ENCODE measurements at places on chromosomes 5 and 9.

- no peak for DNase-seq
- H3K27ac ChIP-seq = no peak overlapping the region
- H3K4me3 ChIP-seq = no peak overlapping the region
- no peaks in the 10 kb centered on the region for H3K36me3 ChIP-seq
- H3K4me1 ChIP-seq = peaks cover 10% of the 10 kb centered on the region
These were observed 91.4 kb upstream of the RAI14 start for GRCh38 chr5:34564710-34565235.

DNA sequence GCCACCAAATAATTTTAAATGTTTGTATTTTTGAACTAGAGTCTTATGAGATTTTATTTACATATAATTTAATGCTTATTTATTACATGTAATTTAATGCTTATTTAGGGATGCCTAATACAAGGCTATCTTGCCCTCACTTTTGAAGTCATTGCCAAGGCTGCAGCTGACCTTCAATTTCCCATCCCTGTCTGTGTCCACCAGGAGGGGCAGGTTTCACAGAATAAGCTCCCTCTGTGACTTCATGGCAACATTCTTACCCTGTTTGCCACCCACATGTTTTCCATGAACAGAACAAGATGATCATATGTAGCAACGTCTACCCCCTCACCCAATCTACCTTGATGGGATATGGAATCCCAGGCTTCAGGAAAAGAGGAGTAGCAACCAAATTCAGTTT, 27.0 kb downstream of the C5 start:
- no peak for DNase-seq
- no peak overlapping the region for H3K4me3 ChIP-seq
- H3K36me3 ChIP-seq = no peaks in the 10 kb centered on the region
- H3K27me3 ChIP-seq = no peaks in the 10 kb centered on the region
- H3K27ac ChIP-seq = no peak overlapping the region

- no peak overlapping the region for H3K4me3 ChIP-seq
- no peak for DNase-seq
- no peaks in the 10 kb centered on the region for H3K4me1 ChIP-seq
- H3K36me3 ChIP-seq = no peaks in the 10 kb centered on the region
These were observed 68.9 kb downstream of the ADAMTS6 start for GRCh38 chr5:65412842-65413241.

DNA sequence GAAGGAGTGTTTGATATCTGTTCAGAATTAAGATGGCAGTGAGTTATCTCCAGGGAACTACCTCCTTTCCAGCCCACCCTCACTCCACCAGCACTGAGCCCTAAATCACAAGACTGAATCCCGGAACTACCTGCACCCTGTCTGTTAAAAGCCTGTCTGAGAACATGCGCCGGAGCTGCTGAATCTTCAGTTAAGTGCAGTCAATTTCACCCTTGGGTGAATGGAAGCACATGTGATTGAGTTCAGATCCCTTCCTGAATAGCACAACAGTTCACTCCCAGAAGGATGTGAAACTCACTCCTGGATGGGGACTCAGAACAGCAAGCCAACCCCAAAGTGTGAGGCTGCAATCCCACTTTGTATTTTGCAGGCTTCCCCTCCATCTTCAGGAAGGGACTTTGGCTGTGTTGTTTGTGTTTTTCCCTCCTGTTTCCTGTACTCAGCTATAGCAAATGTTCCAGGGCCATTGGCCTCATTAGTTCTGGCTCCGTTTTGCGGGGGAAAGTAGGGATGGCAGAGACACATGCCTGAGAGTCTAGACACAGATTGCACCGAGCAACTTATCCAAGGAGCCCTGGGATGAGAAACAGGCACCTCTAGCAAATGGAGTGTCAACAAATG, 43.4 kb downstream of the DPYSL3 start:
- H3K27me3 ChIP-seq = no peaks in the 10 kb centered on the region
- no peak overlapping the region for H3K27ac ChIP-seq
- H3K4me3 ChIP-seq = no peak overlapping the region
- DNase-seq = no peak

DNA sequence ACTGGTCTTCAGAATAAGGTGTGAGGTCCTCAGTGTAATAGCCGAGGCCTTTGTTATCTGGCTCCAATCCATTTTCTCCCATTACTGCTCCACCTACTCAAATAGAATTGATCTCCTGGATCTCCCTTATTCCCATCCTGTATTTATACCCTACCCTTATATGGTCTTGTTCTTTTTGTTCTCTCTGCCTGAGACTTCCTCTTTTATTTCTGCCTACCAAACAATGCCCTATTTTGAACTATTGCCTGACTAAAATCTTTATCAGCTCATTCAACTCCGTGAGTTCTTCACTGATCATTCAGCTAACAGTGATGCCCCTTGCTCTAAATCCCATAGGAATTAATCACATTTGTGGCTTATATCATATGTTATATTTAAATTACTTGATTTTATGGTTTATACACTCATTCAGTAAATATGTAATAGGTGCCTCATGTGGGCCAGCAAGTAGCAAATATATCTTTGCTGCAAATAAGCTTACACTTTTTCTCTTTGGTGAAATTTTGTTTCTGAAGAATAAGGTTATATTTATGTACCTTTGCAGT, 417.5 kb upstream of the MEF2C start:
- DNase-seq = no peak
- no peaks in the 10 kb centered on the region for H3K27me3 ChIP-seq
- H3K36me3 ChIP-seq = no peaks in the 10 kb centered on the region
- no peaks in the 10 kb centered on the region for H3K4me1 ChIP-seq
- no peak overlapping the region for H3K4me3 ChIP-seq
- H3K27ac ChIP-seq = no peak overlapping the region

DNA sequence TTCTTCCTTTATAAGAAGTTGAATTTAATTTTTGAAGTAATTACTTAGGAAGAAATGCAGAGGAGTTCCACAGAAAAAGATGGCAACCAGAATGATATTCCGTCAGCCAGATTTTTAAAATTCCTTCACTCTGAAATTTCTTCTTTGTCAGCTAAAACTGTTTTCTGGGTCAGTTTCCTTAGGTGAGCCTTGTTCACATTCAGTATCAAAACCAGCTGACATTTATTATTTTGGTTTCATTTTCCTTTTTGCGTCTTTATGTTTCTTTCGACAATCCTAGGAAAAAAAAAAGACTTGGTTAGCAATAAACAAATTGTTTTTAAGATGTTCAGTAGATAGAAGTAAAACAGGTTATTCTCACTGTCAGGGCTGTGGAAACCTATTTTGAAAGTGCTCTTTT, 4.1 kb upstream of the IARS1 start:
- no peaks in the 10 kb centered on the region for H3K36me3 ChIP-seq
- peaks cover 5% of the 10 kb centered on the region for H3K4me1 ChIP-seq
- H3K27me3 ChIP-seq = no peaks in the 10 kb centered on the region
- H3K27ac ChIP-seq = no peak overlapping the region

DNA sequence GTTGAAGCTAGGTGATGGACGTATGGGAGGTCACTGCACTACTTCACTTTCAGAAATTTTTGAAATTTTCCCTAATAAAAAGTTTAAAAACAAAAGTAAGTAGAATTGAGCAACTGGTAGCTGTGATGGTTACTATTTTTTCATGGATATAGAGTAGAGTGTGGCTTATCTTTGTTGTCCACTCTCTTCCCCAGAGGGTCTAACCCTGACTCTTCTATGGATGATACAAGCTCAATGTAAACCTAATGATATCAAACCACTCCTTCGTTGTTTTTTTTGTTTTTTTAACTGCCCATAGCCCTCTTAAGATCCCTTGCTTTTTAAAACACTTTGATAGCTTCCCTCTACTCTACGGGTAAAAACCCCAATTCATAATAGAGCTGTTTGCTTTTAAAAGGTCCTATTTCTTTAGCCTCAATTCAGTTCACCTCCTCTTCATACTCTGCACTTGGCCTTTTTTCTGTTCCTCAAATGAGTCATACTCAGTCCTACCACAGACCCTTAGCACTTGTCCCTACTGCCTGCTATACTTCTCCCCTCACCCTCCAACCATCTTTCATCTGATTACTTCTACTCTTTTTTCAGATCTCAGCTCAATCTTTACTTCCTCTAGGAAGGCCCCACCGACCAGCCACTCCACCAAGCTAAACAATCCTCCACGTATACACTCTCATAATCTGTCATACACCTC, 2.6 kb downstream of the HDAC3 start:
- H3K27me3 ChIP-seq = no peaks in the 10 kb centered on the region
- no peak overlapping the region for H3K27ac ChIP-seq
- peaks cover 8% of the 10 kb centered on the region for H3K4me1 ChIP-seq
- H3K36me3 ChIP-seq = peaks cover 4% of the 10 kb centered on the region
- DNase-seq = no peak

GRCh38 chr9:19895006-19895405, 106.2 kb upstream of the SLC24A2 start:
- peaks cover 3% of the 10 kb centered on the region for H3K4me1 ChIP-seq
- no peak overlapping the region for H3K4me3 ChIP-seq
- H3K36me3 ChIP-seq = no peaks in the 10 kb centered on the region
- no peaks in the 10 kb centered on the region for H3K27me3 ChIP-seq

DNA sequence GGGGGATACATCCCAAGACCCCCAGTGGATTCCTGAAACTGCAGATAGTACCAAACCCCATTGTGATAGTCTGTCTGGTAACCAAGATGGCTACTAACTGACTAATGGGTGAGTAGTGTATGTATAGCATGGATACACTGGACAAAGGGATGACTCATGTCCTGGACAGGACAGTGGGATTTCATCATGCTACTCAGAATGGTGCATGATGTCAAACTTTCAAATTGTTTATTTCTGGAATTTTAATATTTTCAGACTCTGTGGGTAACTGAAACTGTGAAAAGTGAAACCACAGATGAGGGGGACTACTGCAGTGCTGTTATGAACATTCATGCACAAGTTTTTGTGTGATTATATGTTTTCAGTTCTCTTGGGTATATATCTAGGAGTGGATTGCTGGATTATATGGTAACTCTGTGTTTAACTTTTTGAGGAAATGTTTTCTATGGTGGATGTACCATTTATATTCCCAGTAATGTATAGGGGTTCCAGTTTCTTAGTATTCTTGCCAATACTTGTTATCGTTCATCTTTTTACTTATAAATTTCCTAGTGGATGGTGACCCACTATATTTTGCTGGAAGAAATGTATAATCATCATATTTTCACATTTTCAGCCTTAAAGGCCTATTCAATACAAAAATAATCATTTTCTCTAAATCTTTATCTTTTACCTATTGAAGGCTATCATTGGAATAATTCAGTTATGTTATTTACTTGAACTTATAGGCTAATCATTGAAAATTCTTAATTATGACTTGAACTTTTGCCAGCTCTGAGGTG, 140.9 kb downstream of the NR3C1 start:
- H3K27me3 ChIP-seq = no peaks in the 10 kb centered on the region
- DNase-seq = no peak
- no peak overlapping the region for H3K27ac ChIP-seq
- H3K36me3 ChIP-seq = no peaks in the 10 kb centered on the region

DNA sequence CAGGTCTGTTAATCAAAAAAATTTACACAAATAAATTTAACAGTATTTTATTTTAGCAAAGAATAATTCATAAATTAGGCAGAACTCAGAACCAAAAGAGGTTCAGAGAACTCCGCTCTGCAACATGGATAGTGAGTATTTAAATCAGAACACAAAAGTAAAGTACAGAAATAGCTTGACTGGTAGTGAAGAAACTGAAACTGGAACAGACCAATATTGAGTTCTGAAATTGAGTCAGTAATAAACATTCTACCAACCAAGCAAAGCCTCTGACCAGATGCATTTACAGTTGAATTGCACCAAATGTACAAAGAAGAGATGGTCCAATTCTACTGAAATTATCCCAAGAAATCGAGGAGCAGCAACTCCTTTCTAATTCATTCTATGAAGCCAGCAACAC, 1542.8 kb downstream of the EFNA5 start:
- peaks cover 11% of the 10 kb centered on the region for H3K4me1 ChIP-seq
- H3K4me3 ChIP-seq = no peak overlapping the region
- no peaks in the 10 kb centered on the region for H3K36me3 ChIP-seq

DNA sequence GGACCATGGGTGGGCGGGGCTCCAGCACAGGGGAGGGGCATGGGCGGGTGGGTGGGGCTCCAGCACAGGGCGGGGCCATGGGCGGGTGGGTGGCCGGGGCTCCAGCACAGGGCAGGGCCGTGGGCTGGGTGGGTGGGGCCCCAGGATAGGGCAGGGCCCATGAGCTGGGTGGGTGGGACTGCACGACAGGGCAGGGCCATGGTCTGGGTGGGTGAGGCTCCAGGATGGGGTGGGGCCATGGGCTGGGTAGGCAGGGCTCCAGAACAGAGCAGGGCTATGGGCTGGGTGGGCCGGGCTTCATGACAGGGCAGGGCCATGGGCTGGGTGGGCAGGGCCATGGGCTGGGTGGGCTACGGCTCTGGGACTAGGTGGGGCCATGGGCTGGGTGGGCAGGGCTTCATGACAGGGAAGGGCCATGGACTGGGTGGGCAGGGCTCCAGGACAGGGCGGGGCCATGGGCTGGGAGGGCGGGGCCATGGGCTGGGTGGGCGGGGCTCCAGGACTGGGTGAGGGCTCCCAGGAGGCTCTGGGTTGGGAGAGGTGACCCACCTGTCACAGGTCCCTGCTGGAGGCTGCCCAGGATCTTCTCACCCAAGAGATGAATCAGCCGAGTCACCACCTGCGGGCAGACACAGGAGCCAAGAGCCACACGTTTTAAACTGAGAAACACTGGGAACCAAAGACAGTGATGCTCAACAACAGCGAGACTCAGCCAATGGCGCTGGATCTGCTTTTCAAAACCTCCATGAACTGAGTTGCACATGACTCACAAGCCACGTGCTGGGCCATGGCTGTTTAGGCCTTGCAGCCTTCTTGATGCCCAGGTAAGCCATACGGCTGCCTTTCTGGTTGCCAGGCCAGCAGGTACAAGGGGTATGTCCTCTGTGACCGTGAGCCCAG, 33.6 kb upstream of the NSMF start:
- no peak for DNase-seq
- no peak overlapping the region for H3K4me3 ChIP-seq
- no peaks in the 10 kb centered on the region for H3K4me1 ChIP-seq
- no peaks in the 10 kb centered on the region for H3K27me3 ChIP-seq

DNA sequence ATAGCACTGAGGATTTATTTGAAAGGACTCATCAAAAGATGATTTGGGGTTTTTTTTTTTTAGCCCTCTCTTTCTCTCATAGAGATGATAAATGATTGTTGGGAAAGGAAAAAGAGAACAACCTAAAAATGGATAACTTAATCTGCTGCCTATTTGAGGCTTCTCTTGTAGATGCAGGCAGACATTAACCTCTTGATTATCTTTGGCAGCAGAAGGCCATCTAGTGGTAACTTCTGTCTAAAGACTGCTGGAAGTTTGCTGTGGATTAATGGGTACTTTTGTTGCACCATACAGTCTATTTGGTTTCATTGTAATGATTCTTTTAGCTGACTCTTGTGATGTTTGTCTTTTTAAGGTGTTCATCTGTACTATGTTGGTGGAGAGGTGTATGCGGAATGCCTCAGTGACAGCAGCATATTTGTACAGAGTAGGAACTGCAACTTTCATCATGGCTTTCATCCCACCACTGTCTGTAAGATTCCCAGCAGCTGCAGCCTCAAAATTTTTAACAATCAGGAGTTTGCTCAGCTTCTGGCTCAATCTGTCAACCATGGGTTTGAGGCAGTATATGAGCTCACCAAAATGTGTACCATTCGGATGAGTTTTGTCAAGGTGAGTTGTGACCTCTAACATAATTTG, 18.8 kb downstream of the SMIM32 start:
- H3K27me3 ChIP-seq = no peaks in the 10 kb centered on the region
- no peak for DNase-seq
- H3K4me1 ChIP-seq = no peaks in the 10 kb centered on the region
- H3K36me3 ChIP-seq = peaks cover 7% of the 10 kb centered on the region

Measured in Caco-2 (cell line).